ENCODE measurements at places on chromosomes 1 and 21.

DNA sequence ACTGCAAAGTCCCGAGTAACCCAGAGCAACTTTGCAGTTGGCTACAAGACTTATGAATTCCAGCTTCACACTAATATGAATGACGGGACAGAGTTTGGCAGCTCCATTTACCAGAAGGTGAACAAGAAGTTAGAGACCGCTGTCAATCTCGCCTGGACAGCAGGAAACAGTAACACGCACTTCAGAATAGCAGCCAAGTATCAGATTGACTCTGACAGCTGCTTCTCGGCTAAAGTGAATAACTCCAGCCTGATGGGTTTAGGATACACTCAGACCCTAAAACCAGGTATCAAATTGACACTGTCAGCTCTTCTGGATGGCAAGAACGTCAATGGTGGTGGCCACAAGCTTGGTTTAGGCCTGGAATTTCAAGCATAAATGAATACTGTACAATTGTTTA, 66.8 kb downstream of the ACBD6 start:
- no peak for DNase-seq

GRCh38 chr1:81799939-81800694, 617 bp upstream of the ADGRL2 start:
- DNase-seq, result no peak

- no peak for DNase-seq
Observed at GRCh38 chr1:230879778-230880177, 11.5 kb upstream of the C1orf198 start.

DNA sequence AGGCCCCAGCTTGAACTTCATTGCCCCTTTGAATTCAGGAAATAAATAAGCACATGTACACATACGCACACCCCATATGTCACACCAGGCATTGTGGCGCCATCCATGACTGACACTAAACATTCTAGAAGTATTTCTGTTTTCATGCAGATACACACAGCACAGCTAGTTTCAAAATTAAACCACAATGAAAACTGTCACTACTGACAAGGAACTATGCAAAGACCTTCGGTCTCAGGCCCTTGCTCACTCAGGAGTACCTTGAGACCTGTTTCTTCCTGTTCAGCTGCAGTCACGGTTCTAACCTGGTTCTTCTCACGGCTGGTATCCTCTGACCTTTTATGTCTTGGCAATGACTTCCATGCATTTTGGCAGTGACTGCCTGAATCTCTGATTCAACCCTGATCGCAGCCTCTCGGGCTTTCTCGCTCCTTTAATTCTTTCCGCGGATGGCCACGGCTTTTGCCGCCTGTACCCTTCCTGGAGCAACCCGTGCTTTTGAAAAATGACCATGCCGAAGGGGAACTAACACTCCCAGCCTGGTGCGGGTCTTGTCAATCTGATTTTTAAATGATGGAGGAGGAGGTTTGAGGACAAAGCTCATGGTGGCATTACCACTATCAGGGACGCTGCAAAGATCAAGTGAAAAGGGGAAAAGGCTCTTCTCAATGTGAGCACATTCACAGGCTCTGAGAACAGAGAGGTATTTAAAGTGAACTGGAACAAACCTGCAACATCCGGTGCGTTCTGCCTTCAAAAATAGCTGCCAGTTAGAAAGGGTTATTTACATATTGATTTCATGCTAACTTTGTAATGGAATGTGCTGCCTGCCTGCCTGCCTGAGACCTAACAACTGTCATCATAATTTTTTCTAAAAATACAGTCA, 384.6 kb downstream of the RRAGC start:
- DNase-seq, result no peak

GRCh38 chr1:99669376-99669775, 23.5 kb downstream of the PALMD start:
- no peak for DNase-seq

DNA sequence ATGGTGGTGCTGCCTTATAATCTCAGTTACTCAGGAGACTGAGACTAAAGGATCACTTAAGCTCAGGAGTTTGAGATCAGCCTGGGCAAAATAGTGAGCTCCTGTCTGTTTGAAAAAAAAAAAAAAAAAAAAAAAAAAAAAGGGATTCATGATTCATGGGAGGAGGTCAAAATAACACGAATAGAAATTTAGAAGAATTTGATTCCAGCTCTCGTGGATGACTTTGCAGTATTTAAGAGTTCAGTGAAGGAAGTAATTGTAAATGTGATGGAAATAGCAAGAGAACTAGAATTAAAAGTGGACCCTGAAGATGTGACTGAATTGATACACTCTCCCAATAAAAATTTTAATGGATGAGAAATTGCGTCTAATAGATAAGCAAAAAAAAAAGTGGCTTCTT, 15.8 kb downstream of the AUNIP start:
- no peak for DNase-seq

Data from kidney capillary endothelial cell (primary cell).